ENCODE measurements at places on chromosomes 7 and 10. TPM values are rescaled to one million over a fixed set of nuclear protein-coding genes. Genes with fewer than 3 reads are reported as not detected.

DNA sequence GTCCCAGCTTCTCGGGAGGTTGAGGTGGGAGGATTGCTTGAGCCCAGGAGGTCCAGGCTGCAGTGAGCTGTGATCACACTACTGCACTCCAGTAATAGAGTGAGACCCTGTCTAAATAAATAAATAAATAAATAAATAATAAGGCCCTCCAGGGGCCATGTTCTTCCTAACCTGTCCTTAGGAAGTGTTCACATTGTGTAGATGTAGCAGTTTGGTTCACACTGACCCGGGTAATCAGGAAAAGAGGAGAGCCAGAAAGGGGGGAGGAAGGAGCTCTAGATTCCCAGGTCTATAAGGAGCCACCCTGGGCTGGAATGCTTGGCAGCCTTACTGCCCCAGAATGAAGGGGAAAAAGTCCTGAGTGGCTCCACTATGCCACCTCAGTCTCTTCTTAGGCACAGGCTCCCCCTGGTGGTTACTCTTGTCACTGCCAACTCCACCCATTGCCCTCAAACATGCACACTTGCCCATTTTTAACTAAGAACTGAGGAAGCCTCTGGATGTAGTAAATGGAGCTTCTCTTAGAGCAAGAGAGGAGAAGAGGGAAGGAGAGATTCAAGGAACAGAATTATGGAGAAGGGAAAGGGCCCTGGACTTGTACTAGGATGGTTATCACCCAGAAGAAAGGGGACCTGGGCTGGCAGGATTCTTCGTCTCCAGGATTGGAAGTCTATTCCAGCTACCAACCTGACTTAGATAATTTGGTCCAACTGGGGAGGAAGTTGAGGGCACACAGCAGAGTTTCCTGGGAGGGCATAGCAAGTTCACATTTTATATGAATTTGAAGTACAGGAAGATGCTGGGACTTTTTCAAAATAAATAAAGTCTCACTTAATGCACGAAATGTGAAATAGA lies 7.8 kb downstream of the HPS6 start:
- H3K27me3 ChIP-seq, result no peaks in the 10 kb centered on the region
- H3K36me3 ChIP-seq, result peaks cover 7% of the 10 kb centered on the region
- DNase-seq, result peak; percentile 94
- no peak overlapping the region for H3K4me3 ChIP-seq
- peaks cover 2% of the 10 kb centered on the region for H3K4me1 ChIP-seq

TMEM140 gene
- 2.2 TPM for total RNA-seq

- no peak overlapping the region for H3K4me3 ChIP-seq
- no peak overlapping the region for H3K27ac ChIP-seq
- H3K27me3 ChIP-seq, result no peaks in the 10 kb centered on the region
- no peak for DNase-seq
- no peaks in the 10 kb centered on the region for H3K36me3 ChIP-seq
These were observed 933.1 kb upstream of the LRRN3 start for GRCh38 chr7:110157631-110158362.

GRCh38 chr7:87671-88070 lies 104.7 kb upstream of the FAM20C start:
- H3K4me3 ChIP-seq, result no peak overlapping the region
- no peaks in the 10 kb centered on the region for H3K27me3 ChIP-seq
- no peak for DNase-seq
- H3K4me1 ChIP-seq, result peaks cover 12% of the 10 kb centered on the region

- peaks cover 24% of the 10 kb centered on the region for H3K4me1 ChIP-seq
- peaks cover 2% of the 10 kb centered on the region for H3K27me3 ChIP-seq
- H3K36me3 ChIP-seq, result peaks cover 6% of the 10 kb centered on the region
- no peak for DNase-seq
These were observed 111.3 kb upstream of the RHEB start for GRCh38 chr7:151630851-151631569.

DNA sequence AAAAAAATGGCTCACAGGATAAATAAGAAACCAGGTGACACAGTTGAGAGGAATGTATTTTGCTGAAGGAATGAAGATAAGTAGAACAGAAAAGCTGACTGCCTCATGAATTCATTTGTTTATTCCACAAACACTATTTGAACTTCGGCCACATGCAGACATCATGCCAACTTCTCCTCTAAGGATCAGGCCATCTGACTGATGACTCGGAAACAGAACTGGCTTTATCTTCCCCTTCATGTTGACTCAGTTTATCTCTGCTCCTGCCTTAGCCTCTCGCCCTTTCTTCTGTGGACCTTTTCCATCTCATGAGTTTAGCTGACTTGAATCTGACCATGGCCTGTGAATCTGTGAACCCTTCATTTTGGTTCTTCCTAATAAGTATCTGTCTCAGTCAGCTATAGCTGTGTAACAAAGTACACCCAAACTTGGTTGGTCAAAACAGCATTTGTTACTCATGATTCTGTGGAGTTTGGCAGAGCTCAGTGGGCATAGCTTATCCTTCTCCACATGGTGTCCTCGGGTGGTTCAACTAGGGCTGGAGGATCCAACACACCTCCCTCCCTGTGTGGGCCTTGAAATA lies 44.0 kb upstream of the GRID1 start:
- peaks cover 6% of the 10 kb centered on the region for H3K36me3 ChIP-seq
- H3K27me3 ChIP-seq, result no peaks in the 10 kb centered on the region
- H3K27ac ChIP-seq, result peak overlapping the region; percentile 92

DNA sequence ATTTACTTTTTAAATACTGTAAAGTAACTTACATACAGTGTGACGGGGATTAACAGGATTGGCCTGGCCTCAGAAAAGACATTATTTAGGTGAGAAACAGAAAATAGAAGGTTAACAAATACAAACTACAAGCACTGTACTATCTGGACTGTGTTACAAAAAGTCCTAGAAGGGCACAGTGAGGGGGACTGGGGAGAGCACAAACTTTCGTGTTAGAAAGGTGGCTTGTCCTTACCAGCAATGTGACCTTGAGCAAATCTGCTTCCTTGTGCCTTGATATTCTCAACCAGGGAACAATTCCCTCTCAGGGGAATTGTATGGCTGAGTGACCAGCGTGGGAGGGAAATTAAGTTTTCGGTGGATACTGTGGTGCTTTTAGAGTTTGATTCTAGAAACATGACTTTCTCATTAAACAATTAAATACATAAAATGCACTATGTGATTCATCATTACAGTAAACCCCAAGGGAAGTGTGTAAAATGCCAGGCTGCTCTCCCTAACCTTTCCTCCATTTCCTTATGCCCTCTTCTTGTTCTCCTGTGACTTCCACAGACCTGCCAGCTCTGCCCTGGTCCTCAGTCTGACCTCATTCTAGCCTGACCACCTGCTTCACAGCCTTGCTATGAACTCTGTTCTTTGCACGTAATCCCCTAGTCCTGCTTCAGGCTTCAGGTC lies 57.7 kb downstream of the OSBPL3 start:
- no peak for DNase-seq
- H3K4me1 ChIP-seq, result peaks cover 90% of the 10 kb centered on the region
- no peaks in the 10 kb centered on the region for H3K27me3 ChIP-seq
- peak overlapping the region; percentile 92 for H3K27ac ChIP-seq

DNA sequence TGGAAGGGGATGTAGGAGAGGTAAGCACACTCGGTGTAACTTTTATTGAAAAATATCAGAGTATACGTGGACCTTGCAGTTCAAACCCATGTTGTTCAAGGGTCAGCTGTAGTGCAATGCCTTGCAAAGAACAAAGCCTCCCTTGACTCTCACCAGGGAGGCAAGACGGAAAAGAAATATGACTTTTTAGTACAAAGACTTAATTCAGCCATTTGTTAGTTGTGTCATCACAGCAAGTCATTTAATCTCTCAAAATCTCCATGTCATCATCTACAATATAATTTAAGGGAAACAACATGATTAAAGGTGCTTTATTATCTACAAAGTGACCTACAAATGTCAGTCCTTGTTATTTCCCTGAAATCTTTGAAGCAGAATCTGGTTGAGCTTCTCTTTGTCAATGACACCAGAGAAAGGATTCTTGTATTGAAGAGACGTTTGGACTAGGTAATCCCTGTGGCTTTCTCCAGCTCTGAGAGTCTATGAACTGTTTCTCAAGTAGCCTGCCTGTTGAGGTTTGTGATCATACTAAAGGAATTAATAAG lies 502.8 kb downstream of the REEP3 start:
- no peak overlapping the region for H3K27ac ChIP-seq
- no peaks in the 10 kb centered on the region for H3K4me1 ChIP-seq
- no peak for DNase-seq
- no peaks in the 10 kb centered on the region for H3K27me3 ChIP-seq
- no peaks in the 10 kb centered on the region for H3K36me3 ChIP-seq

ZNF32 gene
- total RNA-seq, result 15.2 TPM

- H3K4me3 ChIP-seq, result no peak overlapping the region
- DNase-seq, result no peak
- no peaks in the 10 kb centered on the region for H3K36me3 ChIP-seq
- H3K4me1 ChIP-seq, result no peaks in the 10 kb centered on the region
- no peaks in the 10 kb centered on the region for H3K27me3 ChIP-seq
These were observed 35.2 kb upstream of the BMPER start for GRCh38 chr7:33870120-33870519.

GRCh38 chr10:126262233-126262838 lies 125.9 kb downstream of the ADAM12 start:
- no peak for DNase-seq
- no peak overlapping the region for H3K27ac ChIP-seq
- H3K36me3 ChIP-seq, result no peaks in the 10 kb centered on the region
- no peaks in the 10 kb centered on the region for H3K27me3 ChIP-seq
- no peaks in the 10 kb centered on the region for H3K4me1 ChIP-seq

DNA sequence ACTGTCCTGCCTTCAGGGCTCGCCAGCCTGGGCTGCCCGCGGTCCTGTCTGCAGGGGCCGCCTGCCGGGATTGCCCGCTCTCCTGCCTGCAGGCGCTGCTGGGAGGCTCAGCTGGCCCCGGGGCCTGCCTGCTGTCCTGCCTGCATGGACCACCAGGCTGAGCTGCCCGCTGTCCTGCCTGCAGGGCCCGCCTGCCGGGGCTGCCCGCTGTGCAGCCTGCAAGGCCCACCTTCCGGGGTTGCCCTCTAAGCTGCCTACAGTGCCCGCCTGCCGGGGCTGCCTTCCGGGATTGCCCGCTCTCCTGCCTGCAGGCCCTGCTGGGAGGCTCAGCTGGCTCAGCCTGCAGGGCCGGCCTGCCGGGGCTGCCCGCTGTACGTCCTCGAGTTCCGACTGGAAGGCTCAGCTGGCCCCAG lies 164.4 kb downstream of the GLRX3 start:
- peaks cover 9% of the 10 kb centered on the region for H3K36me3 ChIP-seq
- peaks cover 4% of the 10 kb centered on the region for H3K4me1 ChIP-seq
- no peaks in the 10 kb centered on the region for H3K27me3 ChIP-seq

GPNMB gene
- total RNA-seq, result 0.95 TPM

- H3K27ac ChIP-seq, result no peak overlapping the region
- no peaks in the 10 kb centered on the region for H3K27me3 ChIP-seq
- H3K36me3 ChIP-seq, result no peaks in the 10 kb centered on the region
- no peak for DNase-seq
- H3K4me1 ChIP-seq, result peaks cover 9% of the 10 kb centered on the region
These were observed 46.2 kb downstream of the SEM1 start for GRCh38 chr7:96663457-96663856.

DNA sequence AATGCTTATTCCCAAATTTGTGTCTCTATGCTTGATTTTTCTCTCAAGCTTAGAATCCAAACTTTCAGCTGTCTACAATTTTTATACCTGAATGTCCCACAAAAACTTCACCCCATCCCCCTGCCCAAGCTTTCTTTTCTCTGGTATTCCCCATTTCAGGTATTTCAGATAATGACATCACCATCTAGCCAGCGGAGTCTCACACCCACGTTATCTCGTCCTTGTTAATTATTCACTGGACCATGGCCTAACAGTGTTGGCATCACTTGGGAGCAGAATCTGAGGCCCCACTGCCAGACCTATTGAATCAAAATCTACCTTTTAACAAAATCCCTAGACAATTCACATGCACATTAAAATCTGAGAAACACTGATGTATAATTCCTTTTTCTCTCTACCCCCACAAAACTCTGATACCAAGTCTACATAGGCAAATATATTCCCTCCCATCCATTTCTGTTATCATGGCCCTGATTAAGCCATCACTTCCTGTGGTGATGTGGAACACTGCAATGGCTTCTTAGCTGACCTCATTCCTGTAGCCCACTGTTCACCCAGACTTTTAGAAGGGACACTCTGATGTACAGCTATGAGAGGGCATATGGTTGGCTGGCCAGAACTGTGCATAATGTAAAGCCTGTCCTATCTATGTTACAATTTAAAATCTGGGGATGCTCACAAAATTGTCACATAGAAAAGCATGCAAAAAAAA lies 31.4 kb downstream of the ZNF438 start:
- H3K27me3 ChIP-seq, result no peaks in the 10 kb centered on the region
- H3K27ac ChIP-seq, result no peak overlapping the region
- peaks cover 51% of the 10 kb centered on the region for H3K4me1 ChIP-seq

DNA sequence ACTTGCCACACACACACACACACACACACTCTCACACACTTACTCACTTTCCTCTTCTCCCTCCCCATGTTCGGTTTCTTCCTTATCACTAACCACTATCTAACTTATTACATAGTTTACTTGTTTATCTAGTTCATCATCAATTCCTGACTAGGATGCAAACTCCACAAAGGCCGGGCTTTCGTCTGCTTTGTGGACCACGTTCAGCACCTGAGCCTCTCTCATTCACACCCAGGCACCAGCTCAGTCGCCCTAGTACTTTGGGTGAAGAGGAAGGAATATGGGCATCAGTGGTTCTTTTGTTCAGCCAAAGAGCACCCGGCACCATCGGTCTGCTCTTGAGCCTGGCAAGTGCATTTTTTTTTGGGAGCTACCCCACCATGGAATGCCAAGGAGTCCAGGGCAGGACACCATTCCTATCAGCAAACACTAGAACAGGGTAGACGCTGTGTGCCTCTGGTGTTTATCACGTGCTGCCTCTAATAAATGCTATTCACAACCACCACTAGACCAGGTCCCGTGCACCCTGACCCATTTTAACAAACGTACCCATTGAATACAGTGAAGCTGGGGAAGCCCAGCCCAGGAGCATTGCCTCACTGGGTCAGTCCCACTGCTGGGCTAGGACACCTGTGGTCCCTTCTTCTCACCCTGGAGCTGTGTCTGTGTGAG lies 2.2 kb downstream of the C10orf67 start:
- peaks cover 46% of the 10 kb centered on the region for H3K4me1 ChIP-seq
- no peak overlapping the region for H3K4me3 ChIP-seq
- no peaks in the 10 kb centered on the region for H3K36me3 ChIP-seq
- no peaks in the 10 kb centered on the region for H3K27me3 ChIP-seq
- DNase-seq, result no peak
- no peak overlapping the region for H3K27ac ChIP-seq

- H3K4me1 ChIP-seq, result no peaks in the 10 kb centered on the region
- DNase-seq, result no peak
- no peaks in the 10 kb centered on the region for H3K36me3 ChIP-seq
- H3K27ac ChIP-seq, result no peak overlapping the region
- no peak overlapping the region for H3K4me3 ChIP-seq
These were observed 125.1 kb downstream of the PLXDC2 start for GRCh38 chr10:19941206-19941880.
